Stimulated activated CD4-positive, alpha-beta T cell treated with anti-CD3 and anti-CD28 coated beads, Interleukin-2, amount 100 ng/mL, for 24 hours (primary cell): ENCODE measurements at places on chromosomes 12 and 14.

DNA sequence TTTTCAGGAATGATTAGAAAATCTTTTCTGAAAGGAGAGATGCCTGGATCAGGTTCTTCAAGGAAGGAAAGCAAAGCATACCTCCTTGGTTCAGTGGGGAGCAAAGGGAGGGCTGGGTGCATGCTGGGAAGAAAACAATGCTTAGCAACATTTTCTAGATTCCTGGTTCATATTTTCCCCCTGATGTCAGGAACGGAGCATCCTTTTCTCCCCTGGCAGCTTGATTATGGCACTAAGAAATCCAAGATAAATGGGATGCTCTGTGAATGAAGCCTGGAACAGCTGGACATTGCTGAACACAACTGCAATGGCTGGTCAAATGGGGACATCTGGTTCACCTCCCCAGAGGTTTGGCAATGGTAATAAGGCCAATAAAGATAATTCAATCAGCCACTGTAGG is 50.9 kb downstream of the KCNA5 start:
- DNase-seq: no peak

DNA sequence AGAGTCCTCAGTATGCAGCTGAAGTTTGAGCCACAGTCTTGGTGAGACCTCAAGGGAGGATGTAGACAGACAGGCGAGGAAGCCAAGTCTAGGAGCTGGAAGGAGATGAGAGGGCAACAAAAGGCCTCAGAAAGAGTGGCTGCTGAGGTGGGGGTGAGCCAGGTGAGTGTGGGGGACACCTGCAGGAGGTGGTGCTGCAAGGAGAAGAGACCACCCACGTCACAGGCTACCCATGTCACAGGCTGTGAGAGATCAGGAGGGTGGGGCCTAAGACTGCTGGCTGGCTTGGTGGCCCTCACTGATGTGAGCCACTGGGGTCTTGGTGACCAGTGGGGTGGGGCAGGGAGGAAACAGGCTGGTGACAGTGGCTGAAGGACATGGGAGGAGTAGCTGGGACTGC is 97.3 kb downstream of the KIF26A start:
- DNase-seq: no peak

DNA sequence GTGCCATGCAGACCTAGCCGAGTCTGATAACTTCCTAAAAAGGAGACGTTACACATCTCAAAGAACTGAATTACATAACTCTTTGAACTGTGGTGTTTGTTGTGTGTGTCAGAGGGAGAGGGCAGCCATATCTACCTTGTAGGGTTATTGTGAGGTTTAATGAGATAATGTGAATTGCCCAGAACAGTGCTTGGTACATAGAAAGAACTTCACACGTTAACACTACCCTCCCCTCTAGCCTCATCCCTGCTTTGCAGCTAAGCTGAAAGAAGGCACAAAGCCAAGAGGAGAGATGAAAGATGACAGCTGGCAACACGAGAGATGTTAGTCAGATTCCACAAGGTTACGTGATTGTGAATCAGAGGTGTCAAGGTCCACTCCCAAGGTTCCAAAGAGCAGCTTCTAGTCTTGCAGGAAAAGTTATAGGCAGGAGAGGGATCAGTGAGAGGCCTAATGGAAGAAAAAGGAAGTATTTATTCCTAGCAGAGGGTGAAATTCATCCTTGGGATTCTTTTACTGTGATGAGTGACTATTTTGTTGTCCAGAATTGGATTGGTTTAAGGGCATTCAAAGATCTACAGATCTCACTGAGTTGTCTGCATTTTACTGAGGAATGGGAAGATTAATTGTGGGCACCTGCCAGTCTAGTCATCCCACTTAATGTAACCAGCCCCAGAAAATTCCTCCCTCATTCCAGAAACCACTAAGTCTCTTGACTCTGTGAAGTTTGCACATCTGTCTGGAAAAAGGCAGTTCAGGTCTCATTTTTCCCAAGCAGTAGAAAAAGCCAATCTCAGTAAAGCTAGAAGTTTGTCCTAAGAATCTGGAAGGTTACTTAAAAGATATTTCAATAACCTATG is 25.9 kb upstream of the WNK1 start:
- no peak for DNase-seq

GRCh38 chr12:52521568-52522266 is 1.5 kb upstream of the KRT5 start:
- no peak for DNase-seq

DNA sequence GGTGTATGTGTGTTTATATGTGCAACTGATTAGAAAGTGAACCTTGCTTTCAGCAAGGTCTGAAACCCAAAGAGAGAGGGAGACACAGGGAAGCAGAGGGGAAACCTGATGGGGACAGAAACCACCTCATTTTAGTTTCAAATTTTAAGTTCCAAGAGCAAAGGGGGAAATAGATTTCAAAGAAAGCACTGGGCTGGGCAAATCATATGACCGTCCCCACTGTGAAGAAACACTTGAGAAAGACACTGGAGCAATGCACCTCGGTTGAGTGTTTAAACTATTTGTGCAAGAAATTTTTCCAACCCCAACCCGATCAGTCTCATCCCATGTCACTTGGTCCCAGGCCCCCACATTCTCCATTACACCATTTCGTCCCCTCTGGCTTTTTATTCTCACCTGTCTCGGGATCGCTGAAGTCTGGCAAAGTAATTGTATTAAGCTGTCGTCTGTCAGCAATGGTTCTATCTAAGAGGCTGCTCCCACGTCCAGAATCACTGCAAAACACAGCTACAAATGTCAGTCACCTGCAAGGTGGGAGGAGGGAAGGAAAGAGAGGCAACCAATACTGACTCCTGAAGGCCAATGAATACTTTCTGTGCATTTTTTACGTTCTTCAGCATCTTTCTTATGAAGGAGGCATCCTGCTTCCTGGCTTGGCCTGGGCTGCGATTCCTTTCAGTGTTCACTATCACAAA is 205.7 kb downstream of the TTC7B start:
- no peak for DNase-seq

DNA sequence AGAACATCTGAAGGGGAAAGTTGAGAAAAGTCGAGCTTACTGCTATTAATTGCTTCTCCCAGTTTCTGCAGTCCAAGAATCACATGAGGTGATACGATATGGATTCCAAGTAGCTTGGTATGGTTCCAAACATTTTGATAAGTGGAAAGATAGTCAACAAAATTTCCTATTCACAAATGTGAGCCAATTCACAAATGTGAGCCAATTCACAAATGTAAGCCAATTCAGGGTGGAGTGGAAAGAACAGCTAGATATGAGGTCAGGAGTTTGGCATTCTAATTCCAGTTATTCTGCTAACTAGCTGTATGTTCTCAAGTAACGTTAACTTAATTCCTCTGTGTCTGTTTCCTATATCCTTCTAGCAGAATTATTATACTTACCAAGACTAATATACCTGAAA is 37.6 kb upstream of the DHRS4 start:
- DNase-seq: no peak

- no peak for DNase-seq
These were observed 7.2 kb downstream of the TPCN1 start for GRCh38 chr12:113228394-113229028.

- DNase-seq: no peak
These were observed 120.4 kb upstream of the CNOT2 start for GRCh38 chr12:70122804-70123203.

DNA sequence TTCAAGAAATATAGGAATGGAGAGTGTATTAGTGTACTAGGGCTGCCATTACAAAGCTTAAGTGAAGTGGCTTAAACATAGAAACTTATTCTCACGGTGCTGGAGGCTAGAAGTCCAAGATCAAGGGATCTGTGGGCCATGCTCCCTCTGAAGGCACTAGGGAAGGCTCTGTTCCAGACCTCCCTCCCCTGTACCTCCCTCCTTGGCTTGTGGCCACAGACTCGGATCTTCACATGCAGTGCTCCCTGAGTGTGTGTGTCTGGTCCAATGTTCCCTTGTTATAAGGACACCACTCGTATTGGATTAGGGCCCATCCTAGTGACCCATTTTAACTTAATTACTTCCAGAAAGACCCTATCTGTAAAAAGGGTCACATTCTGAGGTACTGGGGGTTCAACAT is 225.6 kb downstream of the VRK1 start:
- DNase-seq: no peak

DNA sequence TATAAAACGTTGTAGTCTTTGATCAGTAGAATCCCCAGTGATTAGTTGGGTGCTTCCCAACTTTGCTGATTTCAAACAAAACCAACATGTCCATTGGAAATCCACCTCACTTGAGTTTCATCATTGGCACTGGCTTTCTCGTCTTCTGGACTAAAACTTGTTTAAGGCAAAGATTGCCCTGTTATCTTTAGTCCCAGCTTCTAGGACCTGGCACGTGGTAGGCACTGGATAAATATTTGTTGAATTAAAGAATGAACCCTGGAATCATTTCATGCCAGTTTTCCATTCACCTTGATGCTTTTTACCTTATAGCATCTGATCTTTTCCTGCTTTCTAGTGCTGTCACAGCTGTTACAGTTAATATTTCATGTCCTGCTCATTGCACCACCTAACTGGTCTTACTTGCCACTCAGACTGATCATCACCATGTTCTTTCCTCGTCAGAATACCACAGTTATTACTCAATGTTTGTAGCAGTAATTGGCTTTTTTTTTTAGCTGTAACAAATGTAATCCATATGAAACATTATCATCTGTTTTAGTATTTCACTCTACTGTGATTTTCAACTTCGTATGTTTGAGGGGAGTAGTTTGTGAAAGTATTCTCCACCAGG is 7.3 kb upstream of the C12orf50 start:
- no peak for DNase-seq

GRCh38 chr12:46461907-46462640 is 89.5 kb upstream of the SLC38A2 start:
- no peak for DNase-seq

DNA sequence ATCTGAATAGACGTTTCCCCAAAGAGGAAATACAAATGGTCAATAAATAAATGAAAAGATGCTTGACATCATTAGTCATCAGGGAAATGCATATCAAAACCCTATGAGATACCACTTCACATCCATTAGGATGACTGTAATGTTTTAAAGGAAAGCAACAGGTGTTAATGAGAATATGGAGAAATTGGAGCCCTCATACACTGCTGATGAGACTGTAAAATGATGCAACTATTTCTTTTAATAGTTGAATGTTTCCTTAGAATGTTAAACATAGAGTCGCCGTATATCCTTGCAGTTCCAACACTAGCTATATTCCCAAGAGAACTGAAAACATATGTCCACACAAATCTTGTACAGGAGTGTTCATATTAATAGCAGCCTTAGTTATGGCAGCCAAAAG is 133.2 kb downstream of the SLC38A4 start:
- DNase-seq: no peak

DNA sequence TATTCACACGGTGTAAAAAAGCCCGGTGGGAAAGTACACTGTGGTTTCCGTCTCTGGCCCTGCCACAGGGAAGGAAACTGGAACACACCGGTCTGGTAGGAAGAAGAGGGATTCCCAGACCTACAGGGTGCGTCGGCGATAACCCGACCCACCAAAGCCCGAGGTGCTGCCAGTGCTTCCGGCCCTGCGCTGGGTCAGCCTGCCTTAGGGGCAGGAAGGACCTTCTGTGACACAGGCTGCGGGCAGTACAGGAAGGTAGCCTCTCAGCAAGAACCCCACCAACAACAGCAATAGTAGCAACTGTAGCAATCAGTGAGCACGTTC is 169.5 kb upstream of the FKBP4 start:
- DNase-seq: no peak

DNA sequence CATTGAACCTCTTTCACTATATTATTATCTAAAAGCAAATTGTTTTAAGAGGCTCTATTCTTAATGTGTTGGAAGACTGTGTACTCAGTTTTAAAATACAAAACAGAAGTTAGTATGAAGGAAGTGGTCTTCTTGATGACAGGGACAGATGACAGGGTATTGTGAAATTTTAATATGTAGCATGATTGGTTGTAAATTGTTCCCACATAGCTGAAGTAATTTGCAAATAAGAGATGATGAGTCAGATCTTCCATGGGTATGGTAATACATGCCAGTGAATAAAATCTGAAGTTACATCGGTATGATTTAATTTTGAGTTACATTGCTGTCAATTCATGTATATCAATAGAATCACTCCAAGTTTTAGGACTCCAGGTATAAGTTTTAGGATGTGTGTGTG is 454.8 kb downstream of the AEBP2 start:
- no peak for DNase-seq
